ENCODE measurements at places on chromosomes 5 and 9.

GRCh38 chr5:35320029-35320428, 89.7 kb upstream of the PRLR start:
- DNase-seq = no peak

DNA sequence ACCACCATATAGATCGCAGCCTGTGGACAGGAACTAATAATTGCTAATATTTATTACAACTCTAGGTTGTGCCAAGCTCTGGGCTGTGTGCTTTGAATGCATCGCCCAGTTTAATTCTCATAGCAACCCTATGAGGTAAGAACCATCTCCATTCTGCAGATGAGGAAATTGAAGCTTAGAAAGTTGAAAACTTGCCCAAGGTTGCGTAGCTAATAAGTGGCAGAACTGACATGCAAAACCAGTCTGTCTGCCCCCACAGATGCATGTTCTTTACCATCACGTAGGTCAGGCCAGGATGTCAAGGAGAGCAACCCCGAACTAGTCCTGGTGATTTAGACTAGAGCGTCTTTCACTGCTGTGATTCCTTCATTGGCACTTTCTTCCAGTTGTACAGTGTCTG, 15.6 kb downstream of the WWC1 start:
- DNase-seq = no peak

DNA sequence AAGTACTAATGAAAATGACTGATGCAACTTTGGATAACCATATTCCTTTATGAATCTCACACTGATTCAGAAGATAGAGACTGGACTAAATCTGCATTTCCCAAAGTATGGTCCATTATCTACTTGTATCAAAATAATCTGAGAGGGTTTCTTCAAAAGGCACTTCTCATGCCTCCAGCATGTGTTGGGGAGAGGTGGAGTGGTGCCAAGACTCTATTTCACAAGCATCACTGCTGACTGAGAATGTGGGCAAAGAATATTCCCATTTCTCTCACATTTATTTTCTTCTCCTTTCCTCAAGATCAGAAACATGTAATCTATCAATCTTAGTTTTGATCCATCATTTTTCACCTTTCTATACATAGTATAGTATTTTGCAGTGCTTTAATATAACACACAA, 135.4 kb downstream of the GABRB2 start:
- no peak for DNase-seq

DNA sequence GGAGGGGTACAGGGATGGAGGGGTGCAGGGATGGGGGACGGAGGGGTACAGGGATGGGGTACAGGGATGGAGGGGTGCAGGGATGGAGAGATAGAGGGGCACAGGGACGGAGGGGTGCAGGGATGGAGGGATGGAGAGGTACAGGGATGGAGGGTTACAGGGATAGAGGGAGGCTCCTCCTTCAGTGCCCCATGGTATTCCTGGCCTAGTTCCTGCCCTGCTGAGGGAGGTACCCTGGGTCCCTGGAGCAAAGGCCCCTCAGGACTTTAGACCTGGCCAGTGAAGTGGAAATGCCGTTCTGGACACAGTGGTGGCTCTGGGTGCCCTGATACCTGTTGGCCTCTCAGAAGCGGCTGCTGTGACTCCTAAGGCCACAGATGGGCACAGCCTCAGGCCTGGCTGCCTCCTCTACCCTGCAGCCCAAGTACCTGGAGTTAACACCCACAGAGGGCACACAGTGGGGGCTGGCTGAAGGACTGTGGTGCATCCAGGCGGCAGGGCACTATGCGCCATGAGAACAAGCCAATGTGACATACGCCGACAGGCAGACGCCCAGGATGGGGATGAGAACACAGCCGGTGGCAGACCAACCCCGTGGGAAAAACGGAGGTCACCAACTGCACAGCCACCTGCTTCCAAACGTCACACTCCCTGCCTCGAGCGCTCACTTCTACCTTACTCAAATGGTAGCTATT, 8.4 kb downstream of the PTGES2 start:
- DNase-seq = no peak

- DNase-seq = no peak
Measured at GRCh38 chr5:116521173-116521872, 53.3 kb downstream of the SEMA6A start.

- DNase-seq = no peak
Measured at GRCh38 chr9:120663950-120664349, 50.3 kb downstream of the MEGF9 start.

DNA sequence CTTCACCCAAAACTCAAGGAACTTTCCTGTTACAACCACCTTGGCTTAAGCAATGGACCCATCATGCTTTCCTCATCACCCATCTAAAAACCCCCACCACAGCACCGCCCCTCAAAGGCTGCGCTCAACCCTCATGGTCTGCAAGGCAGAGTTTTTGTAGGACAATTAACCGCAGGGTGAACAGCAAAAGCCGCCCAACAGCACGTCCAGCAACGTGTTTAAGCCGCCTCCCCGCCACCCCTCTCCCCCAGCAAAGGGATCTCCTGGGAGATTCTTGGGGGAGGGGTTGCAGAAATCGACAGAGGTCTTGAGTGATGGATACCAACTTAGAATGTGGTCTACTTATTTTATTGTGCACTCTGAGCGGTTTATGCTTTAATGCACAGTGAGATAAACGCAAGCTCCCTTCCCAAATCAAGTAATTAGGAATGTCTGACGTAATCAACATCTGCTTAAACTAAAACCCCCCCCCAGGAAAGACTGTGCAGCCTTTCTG, 1.9 kb downstream of the ROR2 start:
- no peak for DNase-seq

- DNase-seq = no peak
Measured at GRCh38 chr9:12972608-12973589, 198.1 kb downstream of the LURAP1L start.

DNA sequence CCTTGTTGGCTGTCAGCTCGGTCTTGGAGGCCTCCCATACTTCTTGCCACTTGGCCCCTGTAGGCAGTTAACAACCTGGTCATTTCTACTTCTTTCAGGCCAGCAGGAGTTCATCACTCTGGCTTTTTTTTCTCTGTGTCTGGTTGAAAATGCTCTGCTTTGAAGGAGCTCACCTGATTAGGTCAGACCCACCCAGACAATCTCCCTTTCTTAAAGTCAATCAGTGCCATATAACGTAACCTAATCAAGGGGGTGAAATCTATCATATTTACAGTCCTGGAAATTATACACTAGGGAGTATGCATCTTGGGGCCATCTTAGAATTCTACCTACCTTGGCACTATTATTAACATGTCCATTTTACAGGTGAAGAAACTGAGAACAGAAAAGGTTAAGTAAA, 155.4 kb downstream of the SREK1 start:
- DNase-seq = no peak

GRCh38 chr9:127336506-127337352, 60.2 kb upstream of the SLC2A8 start:
- no peak for DNase-seq

- no peak for DNase-seq
Measured at GRCh38 chr5:20680718-20681302, 692.8 kb upstream of the CDH18 start.

All from activated T-cell treated with anti-CD3 and anti-CD28 coated beads for 48 hours (primary cell).